ENCODE measurements at places on chromosomes 5 and 9. TPM values are rescaled to one million over a fixed set of nuclear protein-coding genes. Genes with fewer than 3 reads are reported as not detected.

DNA sequence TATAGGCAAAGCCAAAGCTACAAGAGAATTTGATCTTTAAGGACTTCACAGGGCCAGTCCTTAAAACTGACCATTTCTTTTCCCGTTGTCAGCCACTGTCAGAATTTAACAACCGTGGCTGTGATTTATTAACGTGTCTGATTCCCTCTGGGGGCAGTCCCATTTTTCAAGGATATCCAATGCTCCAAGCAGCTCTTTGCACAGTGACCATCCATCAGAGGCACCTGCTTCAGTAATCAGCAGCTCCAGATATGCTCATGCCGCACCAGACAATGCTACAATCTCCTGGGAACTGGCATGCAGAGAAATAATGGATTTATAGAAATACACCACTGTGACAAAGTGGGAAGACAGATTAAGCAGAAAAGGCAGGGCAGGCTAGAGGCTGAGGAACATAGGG lies 163.3 kb upstream of the PPP1R2B start:
- no peak for DNase-seq

The NOTCH1 gene
- 38.4 TPM for total RNA-seq

DNA sequence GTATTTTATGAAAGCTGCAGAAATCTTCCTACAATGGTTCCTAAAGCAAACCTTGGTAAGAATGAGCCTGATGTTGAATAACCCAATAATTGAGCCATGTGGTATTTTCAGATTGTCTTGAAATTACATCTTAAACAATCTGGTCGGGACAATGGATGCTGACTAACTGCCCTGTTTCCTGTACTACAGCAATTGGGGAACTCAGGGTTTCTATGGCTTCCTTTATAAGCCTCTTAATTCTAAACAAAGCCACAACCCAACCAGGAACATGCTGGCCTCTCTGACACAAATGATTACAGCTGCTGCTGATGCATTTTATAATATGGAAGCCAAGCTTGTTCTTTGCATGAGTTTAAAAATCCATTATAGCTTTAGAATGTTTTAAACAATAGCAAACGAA lies 30.2 kb downstream of the PTPN3 start:
- no peak for DNase-seq

The PRDM9 gene
- total RNA-seq = not detected

The TMEM8B gene
- 4.8 TPM for total RNA-seq

DNA sequence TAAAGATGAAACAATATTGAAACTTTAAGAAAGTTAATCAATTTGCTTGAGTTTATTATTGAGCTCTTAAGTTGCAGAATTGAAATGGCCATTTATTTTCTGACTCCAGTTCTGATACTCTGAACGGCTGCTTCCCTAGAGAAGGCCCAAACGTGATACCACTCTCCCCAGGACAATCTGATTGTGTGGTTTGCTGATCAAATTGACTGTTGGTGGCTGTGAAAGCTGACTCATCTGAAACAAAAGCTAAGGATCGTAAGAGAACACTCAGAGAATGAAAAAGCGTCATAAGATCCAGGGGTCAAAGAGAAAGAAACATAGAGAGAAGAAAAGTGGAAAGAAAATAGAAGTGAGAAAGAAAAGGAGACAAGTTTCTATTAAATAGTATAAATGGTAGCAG lies 147.2 kb downstream of the IZUMO3 start:
- no peak for DNase-seq

The ADAMTS19 gene
- not detected for total RNA-seq

DNA sequence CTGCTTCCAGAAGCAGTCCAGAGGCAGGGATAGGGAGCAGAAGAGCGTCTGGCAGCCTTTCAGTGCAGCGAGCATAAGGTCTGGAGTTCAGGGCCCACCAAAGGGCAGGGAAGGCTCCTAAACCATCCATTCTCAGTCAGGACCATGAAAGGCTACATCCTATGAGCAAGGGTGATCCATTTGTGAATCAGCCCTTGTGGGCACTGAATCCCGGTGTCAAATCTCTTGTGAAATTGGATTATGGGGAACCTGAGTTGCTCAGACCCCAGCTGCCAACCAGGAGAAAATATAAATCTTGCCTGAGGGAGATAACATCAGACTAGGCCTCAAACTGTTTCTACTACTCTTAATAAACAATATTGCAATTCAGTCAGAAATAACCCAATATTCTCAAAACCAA lies 204.4 kb downstream of the SYK start:
- DNase-seq = no peak

The PHYKPL gene
- total RNA-seq = 15.8 TPM

- no peak for DNase-seq
Measured at GRCh38 chr5:11602298-11602697, 301.9 kb downstream of the CTNND2 start.

The PCDHB12 gene
- 2.6 TPM for total RNA-seq

GRCh38 chr9:113790093-113790492 lies 86.0 kb upstream of the ZNF618 start:
- no peak for DNase-seq

DNA sequence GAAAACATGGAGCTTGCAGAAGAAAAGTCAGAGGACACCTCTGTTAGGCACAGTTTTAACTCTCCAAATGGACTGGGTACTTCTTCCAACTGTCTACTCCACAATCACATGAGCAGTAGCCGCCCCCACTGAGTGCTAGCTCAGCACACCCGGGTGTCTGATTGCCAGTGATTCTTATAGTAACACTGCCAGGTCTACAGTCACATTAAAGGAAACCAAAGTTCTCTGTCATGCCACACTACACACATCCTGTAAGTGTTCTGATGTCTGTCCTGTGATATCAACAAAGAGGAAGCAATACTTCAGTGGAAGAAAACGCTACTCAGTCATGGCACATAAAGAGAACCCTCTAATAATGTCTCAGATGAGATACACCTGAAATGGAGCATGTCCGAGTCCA lies at the start of gene HAVCR2:
HAVCR2 (minus strand) TSS at position 69 of the 400 bp plus-strand sequence; CDS start at position 8, 61 bp downstream.
- no peak for DNase-seq

DNA sequence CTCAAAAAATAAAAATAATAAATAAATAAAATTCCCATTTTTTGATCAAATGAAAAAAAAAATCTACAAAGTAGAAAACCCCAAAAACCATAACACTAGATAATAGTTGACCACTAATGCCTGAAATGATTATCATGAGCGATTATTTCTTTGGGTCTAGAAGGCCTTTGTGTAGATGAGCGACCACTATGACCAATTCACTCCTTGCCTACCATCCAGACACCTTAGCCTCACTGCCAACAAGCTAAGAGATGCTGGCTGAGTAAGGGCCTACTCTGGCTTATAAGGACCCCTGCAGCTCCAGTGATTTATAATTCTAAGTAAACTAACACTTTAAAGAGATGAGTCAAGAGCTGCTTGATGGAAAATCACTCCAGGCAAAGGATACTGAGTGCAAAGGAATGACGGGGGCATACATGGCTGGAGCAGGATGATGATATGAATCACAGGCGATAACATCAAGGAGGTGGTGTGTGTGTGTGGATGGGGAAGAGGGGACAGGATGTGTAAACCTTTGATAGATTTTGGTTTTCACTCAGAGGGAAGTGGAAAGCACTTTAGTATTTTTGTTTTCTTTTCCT lies 4.8 kb upstream of the F2RL1 start:
- no peak for DNase-seq

- DNase-seq = no peak
Measured at GRCh38 chr5:108375768-108376167, 6.1 kb downstream of the FBXL17 start.

DNA sequence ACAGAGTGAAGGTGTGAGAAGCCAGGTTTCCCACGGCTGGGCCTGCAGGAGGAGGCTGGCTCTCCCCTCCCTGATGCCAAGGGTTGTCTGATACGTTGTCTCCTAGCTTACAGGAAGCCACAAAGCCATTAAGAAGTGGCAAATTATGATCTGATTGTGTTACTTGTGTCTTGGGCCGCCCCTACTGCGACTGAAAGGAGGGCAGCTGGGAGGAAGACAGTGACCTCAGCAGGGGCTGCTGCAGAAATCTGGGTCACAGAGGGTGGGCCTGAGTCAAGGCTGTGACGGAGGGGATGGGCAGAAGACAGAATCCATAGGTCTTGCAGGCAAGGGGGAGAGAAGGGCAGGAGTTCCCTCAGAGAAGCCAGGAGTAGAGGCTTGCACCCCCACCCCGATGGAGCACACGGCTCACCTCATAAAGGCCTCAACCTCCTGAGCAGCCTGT lies 145.0 kb downstream of the FSTL4 start:
- DNase-seq = no peak

The FAM81B gene
- not detected for total RNA-seq

DNA sequence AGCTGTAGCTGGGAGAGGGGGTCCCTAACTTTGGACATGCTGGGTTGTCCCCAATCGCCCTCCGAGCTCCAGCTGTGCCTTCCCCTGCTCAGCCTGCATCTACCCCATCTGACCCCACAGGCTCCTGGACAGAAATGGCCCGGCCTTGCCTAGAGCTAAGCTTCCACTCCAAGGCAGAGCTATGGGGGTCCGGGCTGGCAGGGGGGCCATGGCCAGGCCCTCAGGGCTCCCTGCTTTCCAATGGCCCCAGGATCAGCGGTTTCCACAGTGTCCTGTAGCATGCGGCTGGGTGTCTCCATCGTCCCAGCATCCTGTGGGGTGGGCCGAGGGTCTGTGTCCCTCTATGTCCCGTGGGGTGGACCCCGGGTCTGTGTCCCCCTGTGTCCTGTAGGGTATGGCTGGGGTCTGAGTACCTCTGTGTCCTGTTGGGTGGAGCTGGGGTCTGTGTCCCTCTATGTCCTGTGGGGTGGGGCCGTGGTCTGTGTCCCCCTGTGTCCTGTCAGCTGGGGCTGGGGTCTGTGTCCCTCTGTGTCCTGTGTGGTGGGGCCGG lies 130.6 kb downstream of the RXRA start:
- no peak for DNase-seq

- no peak for DNase-seq
Measured at GRCh38 chr5:34899066-34899465, 16.2 kb downstream of the RAD1 start.

The IL6ST gene
- total RNA-seq = 71.4 TPM

The SPATA31C2 gene
- not detected for total RNA-seq

DNA sequence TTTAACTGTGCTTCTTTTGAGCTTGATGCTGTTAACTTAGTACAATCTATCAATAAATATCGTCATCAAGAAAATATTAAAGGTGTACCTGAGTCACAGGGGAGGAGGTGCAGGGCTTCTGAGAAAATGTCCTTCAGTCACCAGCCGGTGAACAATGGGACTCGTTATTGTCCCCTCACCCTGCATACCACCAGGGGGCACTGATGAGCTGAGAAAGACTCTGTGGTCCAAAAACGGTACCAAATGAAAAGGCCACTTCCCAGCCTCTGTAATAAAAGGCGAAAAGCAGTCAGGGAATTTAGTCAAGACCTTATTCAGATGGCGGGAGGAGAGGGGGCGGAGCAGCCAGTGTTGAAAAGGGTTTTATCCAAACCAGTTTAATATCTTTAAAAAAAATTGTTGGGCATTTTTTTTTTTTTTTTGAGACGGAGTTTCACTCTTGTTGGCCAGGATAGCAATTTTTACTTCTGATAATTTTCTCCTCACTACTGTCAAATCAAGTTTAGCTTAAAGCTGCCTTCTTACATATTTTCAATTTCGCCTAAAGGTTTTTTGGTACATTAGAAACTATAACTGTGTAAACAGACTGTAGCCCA lies 271.9 kb upstream of the ADAMTS16 start:
- DNase-seq = no peak

DNA sequence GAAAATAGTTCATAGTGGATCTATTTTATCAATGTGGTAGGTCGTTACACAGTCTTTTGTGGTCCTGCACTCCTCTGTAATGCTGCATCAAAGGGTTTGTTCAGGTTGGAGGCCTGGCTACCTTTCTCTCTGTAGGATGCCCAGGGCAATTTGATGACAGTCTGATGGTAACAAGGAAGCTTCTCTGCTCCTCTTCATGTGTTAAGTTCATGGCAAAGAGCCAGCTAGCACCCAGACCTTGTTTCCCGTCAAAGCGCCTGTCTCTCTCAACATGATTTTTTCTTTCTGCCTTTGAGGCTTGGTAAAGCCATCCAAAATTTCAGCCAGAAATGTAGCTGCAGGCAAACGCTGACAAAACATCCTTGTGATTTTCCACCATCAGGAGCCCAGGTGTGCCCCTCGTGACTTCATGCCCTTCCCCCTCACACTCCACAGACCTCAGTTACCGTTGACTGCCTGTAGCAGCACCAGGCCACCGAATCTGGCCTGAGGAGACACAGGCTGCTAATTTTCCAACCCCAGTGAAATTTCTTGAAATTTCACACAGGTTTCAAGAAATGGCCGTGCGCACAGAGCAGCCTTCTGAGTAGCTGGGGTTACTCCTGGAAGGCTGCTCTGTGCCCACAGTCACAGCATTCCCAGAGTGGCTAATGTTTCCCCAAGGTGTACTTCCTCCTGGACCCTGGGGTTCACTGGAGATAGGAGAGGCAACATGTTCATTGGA lies 292.7 kb downstream of the CWC27 start:
- DNase-seq = no peak

- DNase-seq = no peak
Measured at GRCh38 chr5:176614805-176615478, 5.0 kb upstream of the GPRIN1 start.

GRCh38 chr5:62312036-62312435 lies 6.0 kb downstream of the KIF2A start:
- DNase-seq = no peak

- peak; percentile 18 for DNase-seq
Measured at GRCh38 chr9:130962418-130963316, 23.6 kb upstream of the FIBCD1 start.

Data from esophagus squamous epithelium (tissue), 5 donors.